Right kidney (tissue), 9 donors: ENCODE measurements at places on chromosomes 3 and 15.
A peak's percentile ranks its signal among the peaks of the same experiment; 100 is the strongest.

GRCh38 chr3:25944329-25944728 lies 154.4 kb downstream of the OXSM start:
- DNase-seq = no peak

GRCh38 chr3:37905987-37906674 lies 44.5 kb downstream of the CTDSPL start:
- DNase-seq = peak; percentile 25

GRCh38 chr3:104805508-104805907 lies 561.2 kb upstream of the ALCAM start:
- no peak for DNase-seq

GRCh38 chr15:59354417-59355031 lies 18.1 kb downstream of the MYO1E start:
- DNase-seq = no peak

DNA sequence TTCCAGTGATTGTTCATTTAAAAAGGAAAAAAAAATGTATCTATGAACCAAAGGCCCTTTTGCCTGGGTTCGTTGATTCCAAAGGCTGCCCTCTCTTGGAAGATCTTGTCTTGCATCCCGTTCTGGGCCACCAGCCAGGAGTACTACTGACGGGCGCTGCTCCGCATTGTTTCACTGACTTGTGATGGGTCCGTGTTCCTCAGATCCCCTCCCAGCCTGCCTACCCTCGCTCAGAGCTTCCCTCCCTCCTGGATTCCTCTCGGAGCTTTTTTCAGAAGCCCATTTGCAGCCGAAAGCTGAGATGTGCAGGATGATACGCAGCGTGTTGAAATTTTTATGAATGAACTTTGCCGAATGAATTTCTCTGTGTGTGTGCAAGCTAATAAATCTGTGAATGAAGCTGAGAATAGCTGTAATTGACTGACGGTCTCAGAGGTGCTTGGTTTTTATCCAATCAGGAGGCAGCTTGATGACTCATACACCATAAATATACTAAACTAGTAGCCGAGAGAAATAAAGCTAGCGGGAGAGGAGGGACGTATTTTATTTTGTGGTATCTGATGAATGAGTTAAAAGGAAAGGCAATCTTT lies at the start of gene SHC4:
TSS of gene SHC4 (minus strand) at position 396 of the 590 bp plus-strand sequence. CDS start 904 bp downstream, outside the sequence.
- peak; percentile 76 for DNase-seq

DNA sequence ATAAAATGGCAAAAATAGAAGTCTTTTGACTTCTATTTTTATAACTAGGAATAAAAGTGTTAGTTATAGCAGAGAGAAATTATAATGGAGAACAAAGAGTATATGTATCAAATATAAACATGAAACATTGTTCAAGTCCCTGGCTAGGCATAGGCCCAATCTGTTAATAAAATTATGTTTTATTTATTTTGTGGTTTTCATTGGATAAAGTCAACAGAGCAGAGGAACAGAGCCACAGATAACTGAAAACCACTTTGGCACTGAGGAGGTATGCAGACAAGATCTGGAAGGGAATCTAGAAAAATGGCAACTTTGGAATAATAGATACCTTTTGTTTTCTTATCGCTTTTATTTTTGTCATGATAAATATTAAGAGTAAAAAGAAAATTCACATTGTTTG lies 50.4 kb upstream of the ICE2 start:
- DNase-seq = no peak

DNA sequence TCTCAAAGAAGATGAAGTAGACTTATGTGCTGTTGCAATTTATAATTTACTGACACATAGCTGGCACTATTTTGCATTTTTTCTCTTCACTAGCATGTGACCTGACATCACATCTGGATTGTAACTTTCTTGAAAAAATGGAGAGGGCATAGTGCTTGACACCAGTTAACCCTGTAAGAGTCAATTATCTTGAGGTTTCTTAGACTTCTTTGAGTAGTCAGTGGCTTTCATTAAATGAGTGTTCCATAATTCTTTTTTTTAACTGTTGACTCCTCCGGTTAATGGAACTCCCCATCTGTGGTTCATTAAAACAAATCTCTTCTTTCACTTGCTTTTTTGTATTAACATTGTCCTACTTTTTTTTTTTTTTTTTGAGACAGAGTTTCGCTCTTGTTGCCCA lies 16.9 kb upstream of the PRKCI start:
- DNase-seq = no peak
